ENCODE measurements at places on chromosomes 4 and X. TPM values are rescaled to one million over a fixed set of nuclear protein-coding genes. Genes with fewer than 3 reads are reported as not detected.

DNA sequence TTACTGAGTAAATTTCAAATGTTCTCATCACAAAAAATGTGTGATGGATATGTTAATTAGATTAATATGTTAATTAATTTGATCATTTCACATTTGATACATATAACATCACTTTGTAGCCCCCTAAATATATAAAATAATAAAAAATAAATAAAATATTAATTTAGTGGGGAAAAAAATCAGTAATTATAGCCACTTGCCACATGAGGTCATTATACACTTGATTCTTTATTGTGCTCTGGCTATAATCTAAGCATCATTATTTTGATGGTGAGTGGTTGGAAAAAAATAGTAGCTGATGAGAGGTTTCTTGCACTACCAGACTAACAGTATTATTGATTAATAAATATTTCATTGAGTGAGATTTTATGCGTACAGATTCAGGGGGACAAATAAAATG, 57.4 kb downstream of the DCK start:
- no peak for DNase-seq

GRCh38 chrX:141839856-141840255, 1.7 kb downstream of the MAGEC3 start:
- no peak for DNase-seq

GRCh38 chr4:109278594-109279031, 23.8 kb downstream of the COL25A1 start:
- DNase-seq: no peak

DNA sequence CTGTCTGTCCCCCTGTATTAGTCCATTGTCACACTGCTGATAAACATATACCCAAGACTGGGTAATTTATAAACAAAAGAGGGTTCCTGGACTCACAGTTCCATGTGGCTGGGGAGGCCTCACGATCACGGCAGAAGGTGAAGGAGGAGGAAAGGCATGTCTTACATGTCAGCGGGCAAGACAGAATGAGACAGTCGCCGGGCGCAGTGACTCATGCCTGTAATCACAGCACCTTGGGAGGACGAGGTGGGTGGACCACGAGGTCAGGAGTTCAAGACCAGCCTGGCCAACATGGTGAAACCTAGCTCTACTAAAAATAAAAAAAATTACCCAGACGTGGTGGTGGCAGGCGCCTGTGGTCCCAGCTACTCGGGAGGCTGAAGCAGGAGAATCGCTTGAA, 24.7 kb downstream of the IL3RA start:
- no peak for DNase-seq

DNA sequence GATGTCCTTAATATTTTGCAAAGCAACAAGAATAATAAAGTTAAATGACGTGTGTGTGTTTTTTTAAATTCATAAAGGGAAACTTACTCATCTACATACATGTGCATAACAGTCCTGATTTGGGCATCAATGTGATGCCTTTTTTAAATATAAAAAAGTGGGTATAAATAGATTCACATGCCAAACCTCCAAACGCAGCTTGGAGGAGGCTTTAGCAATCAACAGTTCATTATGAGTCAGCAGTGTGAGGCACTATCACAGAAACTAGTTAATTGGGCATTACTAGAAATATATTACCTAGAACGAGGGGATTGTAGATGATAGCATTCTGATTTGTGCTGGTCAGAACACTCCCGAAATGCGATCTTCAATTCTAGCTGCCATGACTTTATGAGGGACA, 115.1 kb downstream of the HS6ST2 start:
- no peak for DNase-seq

GRCh38 chr4:2256156-2256731, 5.7 kb downstream of the MXD4 start:
- DNase-seq: no peak

DNA sequence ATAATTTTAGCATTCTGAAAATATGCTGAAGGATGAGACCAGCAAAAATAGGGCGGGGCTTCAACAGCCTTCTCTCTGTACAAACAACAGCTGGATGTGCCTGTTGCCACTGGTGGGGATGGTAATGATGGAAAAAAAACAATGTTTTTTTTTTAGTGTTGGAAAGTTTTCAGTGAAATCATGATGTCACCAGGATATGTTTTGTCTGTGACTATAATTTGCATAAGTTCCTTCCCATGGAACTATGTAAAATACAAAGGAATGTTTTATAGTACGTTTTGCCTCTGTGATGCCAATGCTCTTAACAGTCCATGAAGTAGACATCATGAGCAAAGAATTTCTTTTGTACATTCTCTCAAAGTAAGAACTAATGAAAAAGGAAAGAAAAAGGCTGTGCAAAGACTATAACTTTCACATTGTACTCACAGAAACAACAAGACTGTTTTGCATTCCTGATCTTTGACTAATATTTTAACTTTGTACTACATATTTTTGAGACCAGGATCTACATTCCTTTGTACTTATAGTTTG, 589.7 kb downstream of the SPRY1 start:
- peak; percentile 94 for DNase-seq

DNA sequence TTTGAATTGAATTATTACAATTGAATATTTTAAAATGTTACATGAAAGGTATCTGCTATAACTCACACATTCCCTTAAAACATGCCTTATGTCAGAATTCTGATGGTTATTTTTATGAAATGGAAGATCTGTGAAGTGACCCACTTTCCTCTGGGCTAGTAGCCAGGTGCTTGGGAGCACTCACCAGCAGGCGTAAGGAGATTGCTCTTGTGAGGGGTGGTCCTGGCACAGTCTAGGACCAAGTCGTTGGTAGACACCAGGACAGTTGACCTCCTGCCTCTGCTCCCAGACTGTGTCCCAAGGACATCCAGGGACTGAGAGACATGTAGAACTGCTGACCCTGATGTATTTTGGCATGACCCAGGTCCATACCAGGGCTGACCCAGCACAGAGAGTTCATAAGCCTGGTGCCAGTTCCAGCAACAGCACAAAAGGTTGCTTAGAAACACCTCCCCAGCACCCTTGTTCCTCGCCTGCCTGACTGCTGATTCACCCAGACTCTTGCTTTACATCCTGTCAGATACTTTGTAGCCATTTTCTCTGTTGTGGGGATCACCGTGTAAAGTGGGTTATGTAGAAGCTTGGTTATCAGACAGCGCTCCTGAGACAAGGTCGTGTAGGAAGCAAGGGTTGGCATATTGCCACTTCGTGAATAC, 48.5 kb downstream of the NELFA start:
- DNase-seq: no peak

DNA sequence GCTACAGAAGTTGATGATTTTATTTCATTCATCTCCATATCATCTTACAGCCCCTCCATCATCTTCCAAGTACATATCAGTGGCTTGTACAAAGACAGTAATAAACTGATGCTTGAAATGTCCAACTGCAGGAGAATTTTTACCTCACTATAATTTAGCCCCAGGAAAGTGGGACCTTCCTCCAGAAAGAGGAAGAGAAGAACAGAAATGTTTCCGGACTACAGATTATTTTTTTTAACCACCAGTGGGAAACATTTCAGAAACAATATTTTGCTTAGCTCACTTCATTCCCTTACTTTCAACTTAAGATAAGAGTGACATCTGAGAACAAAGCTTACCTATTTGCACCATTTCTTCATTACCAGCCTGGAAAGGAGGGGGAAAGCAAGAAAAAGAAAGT, 2.0 kb downstream of the ADAMTS3 start:
- no peak for DNase-seq

DNA sequence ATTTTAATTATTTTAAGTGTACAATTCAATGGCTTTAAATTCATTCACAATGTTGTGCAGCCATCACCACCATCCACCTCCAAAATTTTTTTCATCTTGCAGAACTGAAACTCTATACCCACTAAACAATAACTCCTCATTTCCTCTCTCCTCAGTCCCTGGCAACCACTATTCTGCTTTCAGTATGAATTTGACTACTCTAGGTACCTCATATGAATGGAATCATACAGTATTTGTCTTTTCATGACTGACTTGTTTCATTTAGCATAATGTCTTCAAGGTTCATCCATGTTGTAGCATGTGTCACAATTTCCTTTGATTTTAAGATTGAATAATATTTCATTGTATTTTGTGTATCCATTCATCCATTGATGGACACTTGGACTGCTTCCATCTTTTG, 46.9 kb downstream of the KIF4A start:
- no peak for DNase-seq

DNA sequence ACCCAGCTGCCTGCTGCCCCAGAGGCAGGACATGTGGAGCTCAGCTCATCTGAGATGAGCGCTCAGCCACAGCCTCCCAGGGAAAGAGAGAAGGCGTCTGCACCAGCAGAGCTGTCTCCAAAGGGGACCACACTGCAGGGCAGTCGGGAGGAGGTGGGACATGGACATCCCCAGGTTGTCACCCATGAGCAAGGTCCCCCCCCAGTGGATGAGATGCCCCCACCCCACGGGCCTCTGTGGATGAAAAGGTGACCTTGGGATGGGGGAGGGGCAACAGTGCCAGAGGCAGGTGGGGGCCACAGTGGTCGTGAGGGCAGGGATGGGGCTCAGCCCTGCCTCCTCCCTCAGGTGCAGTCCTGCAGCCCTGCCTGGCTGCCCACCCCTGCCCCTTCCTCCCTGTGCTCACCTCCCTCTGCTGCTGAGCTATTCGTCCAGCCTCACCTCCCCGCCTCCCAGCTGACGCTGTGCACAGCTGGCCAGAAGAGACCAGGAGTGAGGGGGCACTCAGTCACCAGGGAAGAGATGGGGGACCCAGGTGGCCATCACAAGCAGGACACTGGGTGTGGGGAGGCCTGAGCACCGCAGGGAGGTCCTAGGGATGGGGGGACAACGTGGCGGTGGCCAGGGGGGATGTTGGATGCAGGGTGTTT, 9.3 kb downstream of the NKX1-1 start:
- no peak for DNase-seq

DNA sequence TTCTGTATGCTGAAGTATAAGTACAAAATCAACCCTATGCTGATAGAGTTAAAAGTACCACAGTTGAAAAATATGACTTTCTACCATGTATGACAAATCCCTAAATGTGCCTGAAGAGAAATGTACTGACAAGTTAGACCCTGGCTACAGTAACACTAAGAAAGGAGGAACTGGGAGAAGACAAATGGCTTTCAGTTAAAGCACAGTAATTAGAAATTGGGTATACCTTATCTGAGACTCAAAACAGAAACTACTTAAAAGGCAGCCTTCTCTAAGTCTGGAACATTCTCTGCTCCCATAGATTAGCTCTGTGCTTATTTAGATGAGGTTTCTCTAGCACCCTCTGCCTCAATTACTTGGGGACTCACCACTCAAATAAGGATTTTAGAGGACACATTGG, 189.1 kb downstream of the GPC3 start:
- DNase-seq: no peak

Gene WDR17
- total RNA-seq: 0.32 TPM

Gene ATXN3L
- total RNA-seq: not detected

Gene ENOX2
- 12.4 TPM for total RNA-seq

Gene RS1
- not detected for total RNA-seq

Gene BTK
- not detected for total RNA-seq

Gene PAGE1
- total RNA-seq: not detected

Gene CPEB2
- total RNA-seq: 6.0 TPM

Gene PRR27
- not detected for total RNA-seq

Gene SULT1B1
- total RNA-seq: 55.5 TPM
